ENCODE measurements at places on chromosomes 16 and 17.

- DNase-seq = no peak
These were observed 18.3 kb downstream of the CDC42EP4 start for GRCh38 chr17:73293480-73293911.

- DNase-seq = no peak
These were observed 763 bp upstream of the SOX9 start for GRCh38 chr17:72119873-72120641.

DNA sequence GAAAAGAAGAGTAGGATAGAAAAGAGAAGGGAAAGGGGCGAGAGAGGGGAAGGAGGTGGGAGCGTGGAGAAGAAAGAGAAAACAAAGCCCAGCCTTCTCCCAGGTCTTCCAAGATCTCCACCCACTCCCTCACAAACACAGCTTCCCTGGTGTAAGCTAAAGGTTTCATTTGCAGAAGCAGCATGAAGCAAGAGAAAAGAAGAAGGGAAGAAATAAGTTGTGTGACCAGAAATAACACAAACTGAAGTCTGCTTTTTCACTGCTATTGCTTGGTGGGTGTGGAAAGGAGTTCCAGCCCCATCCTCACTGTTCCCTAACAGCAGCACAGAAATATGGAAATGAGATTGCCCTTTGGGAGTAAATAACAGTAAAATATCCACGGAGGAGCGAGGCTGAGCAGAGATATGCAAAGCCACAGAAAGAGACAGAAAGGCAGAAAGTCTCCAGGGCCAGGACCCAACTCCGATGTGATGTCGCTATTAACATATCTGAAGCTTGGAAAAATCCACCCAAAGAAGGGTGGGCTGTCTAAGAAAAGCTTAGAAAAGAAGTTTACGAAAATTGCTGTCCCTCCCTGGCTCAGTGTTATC lies 10.3 kb upstream of the GAS7 start:
- no peak for DNase-seq

DNA sequence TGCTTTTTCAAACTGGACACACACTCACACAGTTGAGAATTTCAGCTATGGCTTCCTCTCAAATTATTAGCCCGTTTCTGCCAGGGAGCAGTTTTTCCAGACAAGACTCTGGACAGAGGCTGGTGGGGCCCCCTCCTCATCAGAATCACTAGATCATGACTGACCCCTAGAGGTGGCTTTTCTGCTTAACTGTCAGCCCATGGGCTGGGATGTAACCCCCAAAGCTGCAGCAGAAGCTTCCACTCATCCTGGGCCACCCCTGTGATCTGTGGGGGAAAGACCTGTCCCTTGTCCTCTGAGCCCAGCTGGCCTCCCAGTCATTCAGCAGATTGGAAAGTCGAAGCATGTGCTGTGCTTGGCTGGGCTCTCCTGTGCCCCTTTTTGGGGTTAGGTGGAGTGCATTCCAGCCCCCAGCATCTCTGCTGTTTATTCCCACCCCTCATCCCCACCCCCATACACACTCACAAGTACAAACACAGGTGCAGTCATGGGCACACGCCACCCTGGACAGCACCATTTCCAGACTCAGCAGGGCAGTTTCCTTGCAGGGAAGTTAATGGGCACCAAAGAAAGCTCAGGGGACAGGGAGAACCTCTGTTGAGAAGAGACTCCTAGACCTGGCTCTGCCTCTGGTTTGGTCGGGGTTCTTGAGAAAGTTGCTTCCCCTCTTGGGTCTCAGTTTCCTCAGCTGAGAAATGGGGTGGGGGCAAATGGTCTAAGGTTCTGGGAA lies 77.6 kb upstream of the RBL2 start:
- DNase-seq = no peak

DNA sequence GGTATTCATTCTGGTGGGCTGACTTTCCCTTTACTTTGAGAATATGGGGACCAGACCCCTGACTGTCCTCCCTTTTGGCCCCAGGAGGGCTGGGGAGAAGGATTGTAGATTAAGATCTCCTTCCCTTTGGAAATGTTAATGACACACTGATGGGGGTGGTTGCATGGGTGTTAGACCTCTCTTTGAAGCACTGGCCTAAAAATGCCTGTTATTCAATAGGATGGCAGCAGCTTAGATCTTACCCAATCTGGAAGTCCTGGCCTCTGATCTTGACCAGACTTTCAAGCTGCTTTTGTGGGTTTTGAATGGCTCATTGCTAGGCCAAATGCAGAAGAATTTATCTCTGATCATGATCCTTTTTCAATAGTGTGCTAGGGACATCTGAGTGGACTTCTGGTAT lies 25.7 kb downstream of the MAP3K3 start:
- no peak for DNase-seq

GRCh38 chr16:48291754-48292153 lies 44.4 kb upstream of the ABCC11 start:
- DNase-seq = no peak

DNA sequence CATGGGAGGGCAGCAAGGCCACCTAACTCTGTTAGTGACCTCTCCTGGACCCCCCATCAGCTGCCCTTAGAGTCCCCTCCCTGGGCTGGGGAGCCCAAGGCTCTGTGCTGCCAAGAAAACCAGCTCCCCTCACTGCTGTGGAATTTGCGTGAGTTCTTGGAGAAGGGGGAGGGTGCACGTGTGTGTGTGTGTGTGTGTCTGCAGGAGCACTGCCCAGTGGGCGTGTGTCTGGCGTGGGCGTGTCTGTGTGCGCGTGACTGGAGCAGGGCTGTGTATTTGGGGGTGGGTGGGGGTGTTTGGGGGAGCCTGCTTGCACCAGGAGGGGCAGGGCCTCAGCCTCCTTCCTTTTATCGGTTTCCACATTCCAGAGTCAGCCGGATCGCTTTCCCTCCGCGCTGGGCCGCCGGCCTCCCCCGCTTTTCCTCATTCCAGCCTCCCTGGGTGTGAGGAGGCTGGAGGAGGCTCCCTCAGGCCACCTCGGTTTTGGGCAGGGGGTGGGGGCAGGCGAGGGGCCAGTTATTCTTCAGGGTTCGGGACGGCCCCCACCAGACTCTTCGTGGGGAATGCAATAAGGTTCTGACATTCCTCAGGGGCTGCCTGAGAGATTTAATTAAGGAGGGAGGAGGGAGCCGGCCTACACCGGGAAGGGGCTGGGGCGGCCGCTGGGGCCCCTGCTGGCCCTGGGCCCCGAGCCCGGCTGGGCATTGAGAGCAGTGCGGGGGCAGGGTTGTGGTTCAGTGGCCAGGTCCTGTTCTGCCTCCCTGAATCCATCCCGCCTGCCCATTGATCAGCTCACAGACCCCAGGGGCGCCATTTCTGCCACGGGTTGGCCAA lies 2.5 kb downstream of the VASN start:
- no peak for DNase-seq

DNA sequence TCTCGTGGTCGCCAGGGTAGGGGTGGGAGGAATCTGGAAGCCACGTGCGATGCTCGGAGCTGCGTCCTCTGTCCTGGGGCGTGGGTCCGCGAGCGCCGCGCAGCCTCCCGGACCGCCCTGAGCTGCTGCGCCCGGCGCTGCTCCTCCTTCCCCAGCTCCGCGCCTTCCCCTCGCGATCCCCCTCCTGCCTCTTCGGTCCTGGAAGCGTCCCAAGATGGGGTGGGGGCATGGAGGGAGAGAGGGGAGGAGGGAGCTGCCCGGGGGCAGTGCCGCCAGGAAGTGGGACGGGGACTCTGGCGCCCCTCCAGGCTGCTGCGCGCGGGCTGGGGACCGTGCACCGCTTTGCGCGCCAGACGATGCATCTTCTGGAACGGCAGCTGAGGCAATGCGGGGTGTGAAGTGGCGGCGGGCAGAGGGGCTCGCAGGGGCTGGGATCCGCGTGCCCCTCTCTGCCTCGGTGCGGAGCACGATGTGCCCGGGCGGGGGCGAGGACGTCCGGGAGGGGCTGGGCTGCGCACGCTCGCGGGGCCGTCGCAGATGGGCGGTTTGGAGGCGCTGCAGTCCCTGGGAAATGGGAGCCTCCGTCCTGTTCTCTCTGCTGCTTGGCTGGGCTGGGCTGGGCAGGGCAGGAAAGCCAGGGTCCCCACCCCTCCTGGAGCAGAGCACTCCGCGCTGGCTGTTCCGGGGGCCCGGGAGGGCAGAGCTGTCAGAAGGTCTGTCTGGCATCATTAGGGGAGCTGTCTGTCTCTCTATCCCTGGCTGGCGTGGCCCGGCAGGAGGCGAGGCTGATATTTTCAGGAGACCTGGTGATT lies 388.0 kb downstream of the SEC14L1 start:
- DNase-seq = peak; percentile 83

- no peak for DNase-seq
These were observed 188.1 kb upstream of the CCL2 start for GRCh38 chr17:34067011-34067410.

DNA sequence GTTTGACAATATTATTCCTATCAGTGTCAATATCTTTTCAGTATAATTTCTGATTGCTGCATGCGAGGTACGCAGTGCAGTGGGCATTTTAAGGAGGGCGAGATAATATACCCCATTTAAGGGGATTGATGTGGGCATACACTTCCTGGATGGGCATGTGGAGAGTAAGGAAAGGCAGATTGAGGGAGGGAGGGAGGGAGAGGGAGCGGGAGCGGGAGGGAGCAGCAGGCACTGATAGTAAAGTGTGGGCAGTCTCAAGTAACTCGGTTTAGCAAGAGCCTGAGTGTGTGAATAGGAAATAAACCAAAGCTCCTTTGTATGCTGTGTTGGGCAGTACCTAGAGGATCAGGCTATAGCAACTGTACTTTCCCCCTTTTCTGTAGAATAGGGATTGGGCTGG lies 5.1 kb downstream of the BPTF start:
- DNase-seq = no peak

DNA sequence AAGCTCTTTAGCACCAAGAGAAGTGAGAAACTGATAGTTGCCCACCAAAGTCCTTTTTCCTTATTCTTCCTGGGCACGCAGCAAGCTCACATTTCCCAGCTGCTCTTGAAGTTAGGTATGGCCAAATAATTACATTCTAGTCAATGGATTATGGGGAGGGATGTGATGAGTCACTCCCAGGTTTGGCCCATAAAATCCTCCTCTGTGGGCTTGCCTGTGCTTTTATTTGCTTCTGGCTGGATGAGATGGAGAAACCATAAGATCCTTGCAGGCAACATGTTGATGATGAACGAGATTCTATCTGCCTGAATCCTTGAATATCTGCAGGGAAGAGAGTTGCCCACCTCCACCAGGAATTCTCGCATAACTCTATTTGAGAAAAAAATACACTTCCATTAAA lies 568.3 kb upstream of the SALL1 start:
- DNase-seq = no peak

DNA sequence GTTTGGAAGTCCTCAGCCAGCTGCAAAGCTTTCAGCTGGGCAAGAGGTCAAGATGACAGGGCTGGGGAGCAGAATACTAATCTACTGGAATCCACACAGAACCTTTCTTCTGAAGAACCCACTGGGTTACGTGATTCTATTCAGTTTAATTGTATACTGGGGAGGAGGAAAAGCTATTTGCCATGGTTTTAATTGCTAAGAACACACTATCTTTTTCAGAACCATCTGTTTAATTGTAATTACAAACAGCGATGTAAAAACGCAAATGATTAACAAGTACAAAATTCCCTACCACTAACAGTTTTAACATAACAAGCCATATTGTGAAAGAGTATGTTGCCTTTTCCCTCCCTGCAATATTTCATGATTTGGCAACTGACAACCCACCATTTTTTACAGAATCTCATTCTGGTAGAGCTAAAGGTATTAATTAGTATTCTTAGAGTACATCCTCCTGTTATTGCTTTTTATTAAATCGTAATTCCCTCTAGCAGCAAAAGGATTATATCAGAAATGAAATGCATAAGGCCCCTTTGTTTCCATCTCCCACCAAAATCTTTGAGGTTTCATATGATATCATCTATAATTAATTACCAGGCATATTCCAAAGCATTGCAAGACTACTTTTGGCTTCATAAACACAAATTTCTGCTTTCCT lies 12.1 kb downstream of the HYDIN start:
- no peak for DNase-seq

DNA sequence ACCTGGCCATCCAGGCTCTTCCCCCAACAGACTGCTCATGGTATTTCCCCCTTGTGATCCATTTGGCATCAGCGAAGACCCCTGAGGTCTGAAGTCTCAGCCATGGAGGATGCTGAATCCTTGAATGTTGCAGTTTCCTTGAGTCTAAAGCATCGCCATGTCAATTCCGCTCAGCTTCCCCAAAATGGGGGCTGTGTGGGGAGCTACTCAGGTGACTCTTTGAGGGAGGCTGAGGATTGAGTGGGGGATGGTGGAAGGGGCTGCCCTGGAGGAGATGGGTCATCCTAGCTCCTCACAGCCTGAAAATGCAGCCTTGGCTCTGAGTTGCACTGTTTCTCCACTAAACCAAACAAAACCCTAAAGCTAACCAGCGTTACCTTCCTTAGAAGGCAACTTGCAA lies 2.6 kb downstream of the C16orf78 start:
- DNase-seq = no peak

- DNase-seq = no peak
These were observed 14.5 kb downstream of the TEX14 start for GRCh38 chr17:58677194-58677880.

DNA sequence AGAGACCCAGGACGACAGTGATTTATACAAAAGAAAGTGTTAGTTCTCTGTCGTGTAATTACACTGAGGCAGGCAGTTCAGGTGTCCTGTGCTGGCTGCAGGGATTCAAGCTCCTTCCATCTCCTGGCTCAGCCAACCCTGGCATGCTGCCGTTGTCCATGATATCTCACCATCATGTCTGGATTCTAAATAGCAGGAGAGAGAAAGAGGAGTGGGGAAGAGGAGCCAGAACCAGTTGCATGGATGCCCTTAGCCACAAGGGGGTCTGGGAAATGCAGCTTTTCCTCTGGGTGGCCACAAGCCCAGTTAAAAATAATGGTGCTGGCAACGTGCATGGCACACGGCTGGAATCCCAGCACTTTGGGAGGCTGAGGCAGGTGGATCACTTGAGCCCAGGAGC lies 9.7 kb downstream of the C16orf54 start:
- no peak for DNase-seq

- DNase-seq = no peak
These were observed 30.7 kb upstream of the SSTR2 start for GRCh38 chr17:73133911-73134649.

DNA sequence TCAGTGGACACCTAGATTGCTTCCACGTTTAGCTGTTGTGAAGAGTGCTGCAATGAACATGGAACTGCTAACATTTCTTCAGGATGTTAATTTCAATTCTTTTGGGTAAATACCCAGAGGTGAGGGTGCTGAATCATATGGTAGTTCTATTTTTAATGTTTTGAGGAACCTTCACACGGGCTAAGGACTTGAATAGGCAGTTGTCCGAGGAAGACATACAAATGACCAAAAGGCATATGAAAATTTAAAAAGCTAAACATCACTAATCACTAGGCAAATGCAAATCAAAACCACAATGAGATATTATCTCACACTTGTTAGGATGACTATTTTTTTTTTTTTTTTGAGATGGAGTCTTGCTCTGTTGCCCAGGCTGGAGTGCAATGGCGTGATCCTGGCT lies 173.3 kb downstream of the PRKCB start:
- no peak for DNase-seq

- DNase-seq = no peak
These were observed 18.5 kb downstream of the CRLF3 start for GRCh38 chr17:30805944-30806456.

- no peak for DNase-seq
These were observed 194.3 kb downstream of the CCDC182 start for GRCh38 chr17:57550668-57551315.

All from NCI-H2081 (cell line).